ENCODE measurements at places on chromosomes 12 and 14.

DNA sequence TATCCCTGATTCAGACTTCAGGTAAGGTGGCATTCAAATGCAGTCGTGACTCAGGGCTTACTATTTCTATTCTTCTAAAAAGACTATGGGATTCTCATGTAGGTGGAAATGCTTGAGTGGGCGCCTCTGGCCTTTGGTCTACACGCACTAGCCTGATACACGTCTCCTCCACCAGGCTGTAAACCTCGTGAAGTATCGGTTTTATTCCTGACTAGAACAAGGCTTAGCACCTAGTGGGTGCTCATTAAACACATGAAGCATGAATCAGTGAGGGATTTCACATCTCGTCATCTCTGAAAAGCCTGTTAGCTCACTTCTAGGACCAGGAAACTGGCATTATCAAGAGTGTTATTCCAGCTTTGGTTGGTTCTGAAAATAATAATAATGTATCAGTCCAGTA, 17.7 kb upstream of the HNF1A start:
- DNase-seq = no peak

DNA sequence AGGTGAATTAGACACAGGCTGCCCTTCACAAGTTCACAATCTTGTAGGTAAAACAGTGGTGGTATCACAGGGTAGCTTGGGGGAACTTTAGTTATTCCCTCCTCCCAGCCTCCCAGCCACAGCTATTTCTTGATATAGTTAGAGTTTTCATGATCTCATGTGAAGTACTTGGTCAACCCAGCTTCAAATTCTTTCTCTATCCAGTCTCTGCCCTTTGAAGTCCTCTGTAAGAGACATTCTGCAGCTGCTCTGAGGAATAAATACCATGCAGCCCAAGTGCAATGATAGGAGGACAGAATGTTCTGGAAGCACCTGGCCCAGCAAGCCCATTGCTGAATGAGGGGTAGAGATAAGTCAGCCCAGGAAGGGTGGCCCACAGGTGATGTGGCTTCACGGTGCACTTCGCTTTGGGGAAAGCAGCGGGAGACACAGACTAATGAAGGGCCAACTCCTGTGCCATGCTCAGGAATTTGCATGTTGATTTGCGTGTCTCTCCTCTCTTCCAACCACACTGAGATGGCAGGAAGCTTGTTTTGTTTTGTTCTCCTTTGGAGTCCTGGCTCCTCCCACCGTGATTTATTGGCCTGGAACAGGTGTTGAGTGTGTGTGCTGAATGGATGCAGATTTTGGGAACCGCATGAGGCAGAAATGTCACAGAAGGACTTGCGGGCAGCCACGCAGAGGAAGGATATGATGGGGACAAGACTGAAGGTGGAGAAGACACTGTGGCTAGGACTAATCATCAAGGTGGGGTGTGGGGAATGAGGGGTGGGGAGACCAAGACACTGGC, 8.0 kb upstream of the TXNRD1 start:
- no peak for DNase-seq

- DNase-seq = no peak
These were observed 52.0 kb downstream of the SLC38A4 start for GRCh38 chr12:46773586-46774321.

GRCh38 chr12:17763366-17763765, 326.6 kb downstream of the RERGL start:
- no peak for DNase-seq

DNA sequence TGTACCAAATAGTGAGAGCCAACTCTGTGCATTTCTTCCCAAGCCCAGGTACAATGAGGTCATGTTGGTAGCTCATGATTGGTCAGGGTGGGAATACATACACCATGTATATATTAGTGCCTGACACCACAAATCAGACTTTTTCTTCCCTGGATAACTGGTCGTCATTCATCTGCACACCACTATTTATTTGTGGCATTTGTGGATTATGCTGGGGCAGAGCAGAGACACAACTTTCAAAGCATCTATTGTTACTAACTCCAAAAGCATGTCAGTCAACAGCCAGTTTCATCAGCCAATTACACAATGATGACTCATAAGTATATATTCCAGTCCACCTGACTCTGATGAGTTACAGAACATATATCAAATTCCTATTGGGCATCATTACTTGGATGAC, 181.7 kb downstream of the ADAMTS20 start:
- no peak for DNase-seq

DNA sequence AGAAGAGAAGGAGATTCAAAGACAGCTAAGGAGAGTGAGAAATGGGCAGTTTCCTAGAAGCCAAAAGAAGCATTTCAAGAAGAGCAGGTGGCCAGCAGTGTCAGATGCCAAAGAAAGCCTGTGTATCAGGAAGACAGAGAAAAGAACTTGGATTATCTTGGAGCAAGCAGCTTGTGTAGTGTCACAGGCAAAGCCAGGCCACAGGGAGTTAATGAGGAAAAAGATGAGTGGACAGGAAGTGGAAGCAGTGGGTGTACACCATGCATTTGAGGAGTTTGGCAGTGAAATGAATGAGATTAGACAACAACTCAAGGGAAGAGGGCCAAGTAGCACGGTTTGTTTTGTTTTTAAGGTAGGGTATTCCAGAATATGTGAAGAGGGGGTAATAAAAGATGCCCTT, 5.6 kb upstream of the MYH7 start:
- no peak for DNase-seq

GRCh38 chr12:108104657-108105056, 24.4 kb upstream of the WSCD2 start:
- no peak for DNase-seq

- no peak for DNase-seq
These were observed 124.4 kb upstream of the RTL1 start for GRCh38 chr14:101027966-101028365.

DNA sequence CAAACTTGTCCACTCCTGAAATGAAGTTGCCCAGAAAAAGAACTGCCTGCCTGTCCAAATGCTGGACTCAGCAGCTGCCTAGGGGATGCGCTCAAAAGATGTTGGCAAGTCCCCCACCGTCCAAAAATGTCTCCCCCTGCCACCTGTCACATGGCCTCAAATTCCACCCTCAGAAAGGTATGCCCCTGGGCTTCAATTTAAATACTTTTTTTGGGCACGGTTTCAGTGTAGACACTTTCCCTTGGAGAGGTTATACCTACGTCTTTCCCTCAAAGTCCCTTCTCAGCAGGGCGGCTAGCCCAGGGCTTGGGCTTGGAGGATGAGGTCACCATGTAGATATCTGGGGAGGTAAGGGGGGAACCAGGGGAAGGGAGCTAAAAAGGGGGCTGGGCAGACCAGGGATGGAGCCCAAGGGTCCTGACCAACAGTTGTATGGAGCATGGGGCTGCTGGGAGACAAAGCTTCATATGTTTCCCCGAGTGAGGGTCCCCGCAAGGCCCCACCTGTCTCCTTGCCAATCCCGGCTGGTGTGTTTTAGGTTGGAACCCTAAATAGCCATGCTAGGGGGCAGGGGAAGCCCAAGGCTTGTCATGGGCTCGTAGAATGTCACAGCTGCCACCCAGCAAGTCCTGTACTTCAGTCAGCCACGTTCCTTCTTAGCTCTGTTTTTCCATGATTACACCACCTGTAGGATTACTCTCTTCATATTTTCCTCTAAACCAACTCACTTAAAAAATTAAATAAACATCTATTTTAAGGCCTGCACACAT, 131.2 kb upstream of the TBX3 start:
- DNase-seq = no peak

DNA sequence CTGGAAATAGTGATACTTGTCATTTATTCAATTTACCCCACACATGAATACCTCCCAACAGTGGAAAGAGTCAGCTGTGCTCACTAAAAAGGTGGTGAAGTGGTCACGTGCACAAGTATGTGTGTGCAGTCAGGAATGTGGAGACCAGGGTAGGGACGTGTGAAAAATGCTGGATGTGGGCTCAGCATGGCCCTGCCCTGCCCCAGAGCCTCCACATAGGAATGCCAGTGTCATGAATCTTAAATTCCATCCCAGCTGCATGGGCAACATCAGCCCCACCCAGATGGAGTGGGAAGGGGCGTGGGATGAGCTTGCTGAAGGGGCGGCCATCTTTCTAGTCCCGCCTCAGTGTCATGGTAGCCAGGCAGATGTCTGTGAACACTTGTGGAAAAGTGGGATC, 87.7 kb downstream of the C12orf75 start:
- DNase-seq = no peak

DNA sequence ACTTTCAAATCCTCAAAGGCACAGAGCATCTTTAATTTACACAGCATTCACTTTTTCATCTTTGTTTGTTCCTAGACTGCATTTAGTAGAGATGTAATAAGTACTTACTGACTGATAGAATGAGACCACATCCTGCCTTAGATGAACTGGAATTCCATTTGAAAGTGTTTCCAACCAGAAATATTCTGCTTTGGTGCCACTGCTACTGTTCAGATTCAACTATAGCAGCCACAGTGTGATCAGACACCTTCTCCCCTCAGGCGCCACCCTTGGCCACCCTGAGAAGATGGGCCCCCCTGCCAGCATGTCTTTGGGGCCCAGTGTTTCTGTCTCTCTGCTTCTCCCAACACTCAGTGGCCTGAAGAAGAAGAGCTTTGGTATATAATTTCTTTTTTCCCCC, 449.1 kb downstream of the RAD51B start:
- DNase-seq = peak; percentile 53

Measured in immature natural killer cell (primary cell).